Activated CD4-positive, alpha-beta T cell treated with anti-CD3 and anti-CD28 coated beads for 4 hours (primary cell): ENCODE measurements at places on chromosomes 7 and 10.

GRCh38 chr7:28104811-28105210 is 75.8 kb downstream of the JAZF1 start:
- DNase-seq, result no peak

DNA sequence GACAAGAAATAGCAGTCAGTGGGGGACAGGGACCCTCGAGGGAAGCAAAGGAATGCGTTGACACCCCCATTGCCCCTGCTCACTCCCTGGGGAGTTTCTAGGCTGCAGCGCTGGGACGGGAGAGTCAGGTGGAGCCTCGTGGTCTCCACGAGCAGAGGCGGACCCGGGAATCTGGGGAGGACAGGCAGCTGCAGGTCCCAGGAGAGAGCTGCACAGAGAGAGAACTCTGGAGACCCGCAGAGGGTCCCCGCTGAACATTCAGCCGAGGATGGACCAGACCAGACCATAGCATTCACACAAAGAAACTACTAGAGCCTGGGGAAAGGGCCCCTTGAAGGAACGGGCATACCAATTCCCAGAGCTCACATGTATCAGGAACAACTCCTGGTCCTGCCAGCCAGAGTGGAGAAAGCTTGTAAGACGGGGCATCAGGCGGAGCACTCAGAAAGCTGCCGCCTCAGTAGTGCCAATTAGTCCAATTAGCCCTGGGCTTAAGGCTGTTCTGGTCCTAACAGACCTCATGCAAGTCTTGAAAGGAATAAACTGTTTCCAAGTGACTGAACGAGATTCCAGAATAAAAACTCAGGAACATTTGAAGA is 966.7 kb upstream of the ZNF722 start:
- DNase-seq, result no peak

GRCh38 chr10:118694848-118695247 is 59.9 kb downstream of the CACUL1 start:
- DNase-seq, result no peak

- DNase-seq, result peak; percentile 19
Measured at GRCh38 chr7:12389089-12389700, 14.5 kb downstream of the VWDE start.

GRCh38 chr10:97490592-97490991 is 7.6 kb downstream of the MMS19 start:
- DNase-seq, result no peak

DNA sequence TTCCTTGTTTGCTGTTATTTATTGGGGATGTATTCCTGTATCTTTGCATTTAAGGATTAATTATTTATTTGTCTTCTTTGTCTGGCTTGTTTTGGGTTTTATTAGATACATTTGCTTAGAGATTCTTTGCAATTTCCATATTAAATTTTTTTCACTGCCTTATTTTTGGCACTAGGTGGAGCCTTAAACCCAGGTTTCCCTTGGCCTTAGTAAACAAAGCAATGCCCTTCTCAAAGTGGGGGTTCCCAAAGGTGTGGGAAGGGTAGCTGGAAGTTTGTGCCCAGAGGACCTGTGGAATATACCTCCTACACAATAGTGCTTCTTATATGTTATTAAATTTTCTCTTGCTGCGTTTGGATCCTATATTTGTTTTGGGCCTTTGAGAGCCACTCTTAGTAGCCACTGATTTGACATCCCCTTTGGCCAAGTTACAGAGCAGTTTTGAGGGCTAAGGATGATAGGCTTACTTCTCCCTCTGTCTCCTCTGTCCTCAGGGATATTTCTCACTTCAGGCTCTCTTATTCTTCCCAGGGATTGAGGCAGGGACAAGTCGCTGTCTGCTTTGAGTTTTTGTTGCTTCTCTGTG is 162.3 kb downstream of the ITGB1 start:
- no peak for DNase-seq

GRCh38 chr7:150801946-150802771 is 1.6 kb downstream of the TMEM176A start:
- no peak for DNase-seq

DNA sequence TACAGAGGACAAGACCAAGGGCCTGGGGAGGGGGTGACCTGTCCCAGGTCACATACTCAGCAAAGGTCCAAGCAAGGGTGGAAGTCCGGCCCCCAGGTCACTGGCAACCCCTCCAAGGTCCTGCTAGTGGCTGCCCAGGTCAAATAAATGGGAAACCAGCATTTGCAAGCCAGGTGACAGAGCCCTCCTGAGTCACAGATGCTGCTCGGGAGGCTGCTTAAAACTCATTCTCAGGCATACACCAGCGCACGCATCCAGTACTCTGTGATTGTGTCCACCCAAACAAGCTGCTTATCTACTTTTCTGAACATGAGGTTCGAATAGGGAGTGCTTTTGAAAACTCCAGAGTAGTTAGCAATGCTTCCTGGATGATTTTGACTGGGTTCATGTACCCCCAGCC is 130.6 kb downstream of the TAX1BP1 start:
- no peak for DNase-seq

DNA sequence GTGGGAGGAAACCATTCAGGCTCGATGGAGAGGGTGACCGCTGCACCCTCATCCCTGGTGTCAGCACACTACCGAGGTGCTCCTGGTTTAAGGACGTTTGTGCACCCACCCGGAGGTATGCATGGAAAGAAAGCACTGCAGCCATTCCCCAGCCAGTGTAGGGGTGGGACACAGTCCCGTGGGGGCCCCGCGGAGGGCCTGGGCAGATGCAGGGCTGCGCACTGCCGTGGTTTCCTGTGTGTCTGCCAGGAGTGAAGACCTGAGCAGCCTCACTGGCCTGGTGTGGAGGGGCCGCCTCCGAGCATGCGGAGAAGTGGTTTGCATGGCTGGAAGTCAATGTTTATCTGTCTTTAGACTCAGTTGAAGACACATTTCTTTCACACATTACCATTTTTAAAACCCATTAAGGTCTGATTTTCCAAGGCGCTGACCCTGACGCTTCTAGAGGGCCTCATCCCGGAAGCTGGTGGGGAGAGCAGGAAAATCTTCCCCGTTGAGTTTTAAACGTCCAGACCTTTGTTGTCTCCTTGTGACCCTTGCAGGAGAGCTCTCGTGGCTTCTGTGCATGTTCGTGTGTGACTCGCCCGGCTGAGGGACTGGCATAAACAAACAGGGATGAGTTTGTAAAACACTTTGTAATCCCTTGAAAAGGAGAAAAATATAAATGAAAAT is 188.1 kb downstream of the MGMT start:
- no peak for DNase-seq

DNA sequence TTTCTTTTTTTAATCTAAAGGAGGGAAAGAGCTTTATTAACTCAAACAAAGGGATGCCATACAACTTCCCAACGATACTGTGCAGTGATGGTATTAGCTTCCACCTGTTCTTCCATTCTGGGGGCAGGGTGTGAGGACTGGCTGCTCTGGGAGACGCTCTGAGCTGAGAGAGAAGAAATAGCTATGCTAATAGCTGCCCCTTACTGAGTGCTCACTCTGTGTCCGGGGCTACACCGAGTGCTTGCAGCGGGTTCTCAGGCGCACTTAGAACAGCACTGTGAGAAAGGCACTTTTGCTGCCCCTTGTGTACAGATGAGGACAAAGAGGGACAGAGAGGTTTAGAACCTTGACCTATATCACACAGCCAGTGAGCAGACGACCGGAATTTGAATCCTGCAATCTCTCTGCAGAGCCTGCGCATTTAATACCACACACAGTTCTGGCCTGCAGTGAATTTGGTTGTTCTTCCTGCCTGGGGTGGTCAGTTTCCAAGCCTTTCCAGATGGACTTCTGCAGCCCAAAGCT is 142.2 kb downstream of the PLPP4 start:
- DNase-seq, result no peak

DNA sequence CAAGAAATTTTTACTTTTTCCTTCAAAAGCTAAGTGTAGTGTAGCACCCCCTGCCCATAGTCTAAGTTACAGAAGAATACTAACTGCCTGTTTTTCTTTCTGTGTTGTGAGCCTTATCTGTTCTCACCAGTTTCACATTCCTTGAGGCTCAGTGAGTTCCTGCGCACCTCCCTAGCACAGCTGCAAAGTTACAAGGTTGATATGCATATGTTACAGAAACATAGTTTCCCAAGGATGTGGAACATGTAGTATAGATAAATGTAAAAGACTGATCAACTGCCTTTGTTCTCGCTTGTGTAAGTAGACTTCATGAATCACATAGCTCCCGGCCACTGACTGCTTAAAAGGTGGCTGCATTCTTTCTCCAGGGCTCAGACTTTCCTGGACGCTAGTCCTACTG is 6.7 kb upstream of the ZNF33B start:
- DNase-seq, result no peak

GRCh38 chr10:29465384-29465783 is 169.4 kb downstream of the SVIL start:
- DNase-seq, result no peak

DNA sequence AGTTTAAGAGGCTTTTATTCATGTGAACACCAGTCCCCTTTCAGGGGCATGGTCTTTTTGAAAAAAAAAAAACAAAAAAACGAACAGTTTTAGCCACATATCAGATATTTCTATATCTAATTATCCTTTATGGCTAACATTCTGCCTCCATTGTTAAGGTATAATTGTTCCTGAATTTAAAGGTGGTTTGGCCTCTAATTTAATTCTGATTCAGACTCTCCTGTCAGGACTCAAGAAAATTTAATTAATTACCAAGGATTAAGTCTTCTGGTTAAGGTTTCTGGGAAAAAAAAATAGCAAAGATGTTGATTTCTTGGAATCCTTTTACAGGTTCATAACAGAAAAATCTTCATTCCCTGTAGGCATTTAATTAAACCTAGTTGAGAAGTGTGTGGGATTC is 27.4 kb downstream of the COL1A2 start:
- DNase-seq, result no peak

DNA sequence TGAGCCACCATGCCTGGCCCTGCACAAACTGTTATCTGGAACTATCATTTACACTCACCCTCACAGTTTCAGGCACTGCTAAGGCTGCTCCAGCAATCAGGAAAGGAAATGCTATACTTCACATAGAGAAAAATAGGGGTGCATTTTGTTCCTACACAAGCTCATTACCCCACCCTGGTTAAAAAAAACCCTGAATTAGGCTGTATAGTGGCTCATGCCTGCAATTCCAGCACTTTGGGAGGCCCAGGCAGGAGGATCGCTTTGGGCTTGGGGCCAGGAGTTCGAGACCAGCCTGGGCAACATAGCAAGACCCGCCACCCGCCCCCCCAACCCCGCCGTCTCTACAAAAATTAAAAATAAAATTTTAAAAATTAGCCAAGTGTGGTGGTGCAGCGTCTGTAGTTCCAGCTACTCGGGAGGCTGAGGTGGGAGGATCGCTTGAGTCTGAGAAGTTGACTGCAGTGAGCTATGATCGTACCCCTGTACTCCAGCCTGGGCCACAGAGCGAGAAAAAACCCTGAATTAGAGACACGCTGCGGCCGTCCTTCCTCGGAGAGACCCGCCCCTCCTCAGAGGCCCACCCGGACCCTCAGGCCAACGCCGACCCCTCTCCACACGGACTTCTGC is 539 bp downstream of the PTCD1 start:
- DNase-seq, result no peak

GRCh38 chr7:100008525-100008924 is 6.9 kb upstream of the ZKSCAN1 start:
- DNase-seq, result no peak

DNA sequence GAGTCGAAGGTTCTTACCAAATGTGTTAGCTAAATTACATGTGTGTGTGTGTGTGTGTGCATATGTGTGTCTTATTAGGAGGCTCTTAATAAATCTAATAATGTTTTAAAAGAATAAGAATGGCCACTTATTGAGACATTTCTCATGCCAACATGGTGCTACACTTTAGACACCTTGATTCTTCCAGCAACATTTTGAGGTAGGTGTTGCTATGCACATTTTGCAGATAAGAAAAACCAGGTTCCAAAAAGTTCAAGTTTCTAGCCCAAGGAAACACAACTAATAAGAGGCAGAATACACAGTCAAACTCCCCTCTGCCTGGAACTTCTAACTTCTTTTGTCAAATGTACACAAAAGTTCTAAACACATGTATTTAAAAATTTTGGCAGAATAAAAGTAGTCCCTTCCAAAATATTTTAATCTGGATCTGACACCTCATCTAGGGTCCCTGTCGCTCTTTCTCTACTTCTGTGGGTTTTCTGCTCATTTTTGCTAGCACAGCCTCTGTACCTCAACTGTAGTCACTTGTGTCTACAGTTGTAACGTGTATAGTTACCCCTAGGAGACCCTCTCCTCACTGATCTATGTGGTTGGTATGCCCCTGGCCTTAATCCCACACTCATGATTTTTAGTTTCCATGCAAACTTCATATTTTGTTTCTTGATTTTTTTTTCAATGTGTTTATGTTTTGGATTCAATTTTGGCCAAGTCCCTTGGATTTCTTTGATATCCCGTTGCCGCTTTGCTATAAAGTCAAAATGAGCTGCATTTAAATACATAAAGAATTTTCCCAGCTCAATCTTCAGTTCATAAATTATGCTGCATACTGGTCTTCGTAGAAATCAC is 4.3 kb downstream of the ANKRD1 start:
- DNase-seq, result no peak
